Renal cortical epithelial cell (primary cell): ENCODE measurements at places on chromosomes 7 and 10.

GRCh38 chr10:122850705-122851640 lies 5.3 kb upstream of the CUZD1 start:
- peak; percentile 76 for DNase-seq

GRCh38 chr10:11835061-11835460 lies 11.9 kb downstream of the PROSER2 start:
- DNase-seq, result no peak

GRCh38 chr7:47093320-47094234 lies 488.3 kb downstream of the TNS3 start:
- no peak for DNase-seq

DNA sequence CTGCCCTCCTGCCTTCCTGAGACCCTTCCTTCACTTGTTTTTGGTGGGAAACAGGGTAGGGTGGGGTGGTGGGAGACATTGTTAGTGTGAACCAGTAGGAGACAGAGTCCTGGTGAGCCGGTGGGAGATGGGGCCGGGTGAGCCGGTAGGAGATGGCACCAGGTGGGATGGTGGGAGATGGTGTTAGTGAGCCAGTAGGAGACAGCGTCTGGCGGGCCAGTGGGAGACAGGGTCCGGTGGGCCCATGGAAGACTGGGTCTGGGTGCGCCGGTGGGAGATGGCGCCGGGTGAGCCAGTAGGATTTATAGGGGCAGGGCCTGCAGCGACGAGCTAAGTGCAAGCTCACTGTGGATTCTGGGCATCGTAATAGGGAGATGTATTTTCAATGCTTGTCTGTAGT lies 116.8 kb downstream of the TRRAP start:
- no peak for DNase-seq

GRCh38 chr10:7788639-7789286 lies 786 bp downstream of the ATP5F1C start:
- peak; percentile 64 for DNase-seq

GRCh38 chr10:11386044-11386443 lies 225.4 kb downstream of the USP6NL start:
- no peak for DNase-seq

- no peak for DNase-seq
Measured at GRCh38 chr7:95396136-95397032, at the start of gene PON3. Gene PON3 (minus strand): TSS chr7:95396375. CDS start chr7:95396350, 25 bp downstream.

DNA sequence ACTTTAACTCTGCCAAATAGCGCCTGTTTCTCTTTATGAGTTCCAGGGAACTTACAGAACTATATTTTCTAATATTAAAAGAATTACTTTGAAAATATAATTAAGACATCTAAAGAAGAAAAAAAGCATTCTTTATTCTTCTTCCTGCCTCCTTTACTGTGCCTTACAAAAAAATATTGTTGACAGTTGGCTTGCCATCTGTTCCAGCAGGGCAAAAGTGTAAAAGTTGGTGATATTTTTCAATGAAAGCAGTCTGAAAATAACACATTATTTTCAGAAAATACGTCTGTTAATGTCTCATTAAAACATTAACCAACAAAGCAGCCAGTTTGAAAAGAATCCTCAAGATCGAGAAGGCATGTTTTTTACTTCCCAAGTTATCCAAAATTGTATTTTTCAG lies 1032.2 kb upstream of the LRRTM3 start:
- no peak for DNase-seq

DNA sequence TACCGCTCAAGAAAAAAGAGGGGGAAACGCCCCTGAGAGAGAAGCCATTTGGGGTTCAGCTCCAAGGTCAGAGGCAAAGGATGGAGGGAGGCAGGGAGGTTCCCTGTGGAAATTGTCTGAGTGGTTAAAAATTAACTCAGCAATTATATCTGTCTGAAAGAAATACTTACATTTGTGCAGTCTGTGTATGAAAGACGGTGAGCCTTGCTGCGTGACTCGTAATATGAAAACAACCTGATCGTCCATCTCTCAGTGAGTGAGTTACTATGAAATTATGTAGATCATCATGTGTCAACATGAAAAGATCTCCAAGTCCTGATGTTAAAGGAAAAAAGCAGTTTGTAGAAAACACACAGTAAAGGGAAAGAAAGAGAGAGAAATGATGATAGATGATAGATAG lies 67.2 kb upstream of the FAM204A start:
- no peak for DNase-seq

DNA sequence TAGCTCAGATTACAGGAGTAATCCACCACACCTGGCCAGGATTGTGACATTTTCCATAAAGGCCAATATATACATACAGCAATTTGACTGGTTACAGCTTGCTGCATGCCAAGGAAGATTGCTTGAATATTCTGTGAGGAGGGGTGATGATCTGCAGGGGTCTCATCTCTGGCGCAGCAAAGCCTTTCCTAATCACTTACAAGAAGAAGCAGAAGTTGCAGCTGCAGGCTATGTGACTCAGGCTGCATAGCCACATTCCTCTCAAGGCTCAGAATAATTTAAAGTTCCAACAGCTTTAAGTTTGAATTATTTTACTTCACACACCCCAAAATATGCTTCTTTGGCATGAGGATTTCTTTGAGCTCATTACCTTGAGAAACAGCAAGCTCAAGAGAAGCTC lies 11.4 kb upstream of the RASGEF1A start:
- peak; percentile 19 for DNase-seq

DNA sequence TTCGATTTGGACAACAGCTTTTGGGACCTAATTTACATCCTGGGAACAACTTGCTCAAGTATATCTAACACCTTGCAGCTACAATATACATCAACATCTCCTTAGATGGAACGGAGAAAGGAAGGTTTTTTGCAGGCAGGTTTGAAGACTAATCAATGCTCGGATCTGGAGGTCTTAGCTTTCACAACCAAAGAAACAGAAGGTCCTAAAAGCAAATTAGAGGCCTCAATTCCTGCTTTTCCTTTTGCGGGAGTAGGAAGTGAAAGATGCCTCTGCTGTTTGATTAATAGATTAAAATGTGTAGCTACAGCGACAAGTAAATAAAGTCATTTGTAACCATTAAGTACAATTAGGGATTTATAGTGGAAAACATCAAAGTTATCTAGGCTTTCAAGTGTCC lies 3.7 kb upstream of the SP8 start:
- no peak for DNase-seq
